HuH-7.5 (cell line): ENCODE measurements at places on chromosomes 1 and 21.

- DNase-seq: no peak
These were observed 288.4 kb upstream of the RGS18 start for GRCh38 chr1:191869790-191870312.

- DNase-seq: no peak
These were observed 32.3 kb upstream of the LRRC8C start for GRCh38 chr1:89600451-89601224.

DNA sequence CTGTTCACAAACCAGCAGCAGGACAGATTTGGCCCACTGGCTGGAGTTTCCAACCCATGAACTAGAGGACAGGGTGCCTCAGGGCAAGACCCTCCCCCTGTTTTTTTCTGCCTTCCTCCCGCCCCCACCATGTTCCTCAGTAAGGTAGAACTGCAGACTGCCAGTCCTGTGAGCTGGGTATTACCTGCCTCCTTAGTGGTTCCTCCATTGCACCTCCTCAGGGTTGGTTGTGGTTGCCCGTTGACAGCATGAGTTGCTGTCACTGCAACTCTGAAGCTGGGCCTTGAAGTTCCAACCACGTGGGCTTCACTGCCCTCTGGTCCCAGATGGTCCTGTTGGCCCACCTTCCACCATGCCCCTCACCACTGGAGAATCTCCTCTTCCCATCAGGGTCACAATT lies 28.8 kb downstream of the TENT5C start:
- DNase-seq: no peak

- no peak for DNase-seq
These were observed 135.5 kb downstream of the HIVEP3 start for GRCh38 chr1:41783189-41783639.

- DNase-seq: no peak
These were observed 496.9 kb upstream of the CAMK1G start for GRCh38 chr1:209086486-209087192.

- DNase-seq: no peak
These were observed 176.6 kb upstream of the DAB1 start for GRCh38 chr1:57600424-57600823.

GRCh38 chr1:26953374-26953773 lies 6.9 kb downstream of the KDF1 start:
- DNase-seq: no peak

- no peak for DNase-seq
These were observed 178.8 kb upstream of the NFIA start for GRCh38 chr1:60903591-60903990.

DNA sequence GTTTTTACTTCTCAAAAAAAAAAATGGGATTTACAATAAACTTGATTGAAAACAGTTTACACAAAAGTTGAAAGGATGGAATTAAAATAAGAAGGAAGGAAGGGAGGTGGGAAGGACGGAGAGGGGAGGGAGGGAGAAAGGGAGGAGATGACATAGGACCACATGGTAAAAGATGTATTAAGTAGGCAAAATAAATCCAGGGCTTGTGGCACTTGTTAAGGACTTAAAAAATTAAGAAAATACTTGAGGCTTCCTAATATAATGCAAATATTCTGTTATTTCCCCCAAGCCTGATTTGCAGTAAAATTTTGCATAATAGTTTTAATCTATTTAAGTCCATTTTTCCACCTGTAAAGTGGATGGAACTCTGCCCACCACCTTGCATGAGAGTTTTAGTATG lies 27.5 kb downstream of the SLC30A10 start:
- no peak for DNase-seq

DNA sequence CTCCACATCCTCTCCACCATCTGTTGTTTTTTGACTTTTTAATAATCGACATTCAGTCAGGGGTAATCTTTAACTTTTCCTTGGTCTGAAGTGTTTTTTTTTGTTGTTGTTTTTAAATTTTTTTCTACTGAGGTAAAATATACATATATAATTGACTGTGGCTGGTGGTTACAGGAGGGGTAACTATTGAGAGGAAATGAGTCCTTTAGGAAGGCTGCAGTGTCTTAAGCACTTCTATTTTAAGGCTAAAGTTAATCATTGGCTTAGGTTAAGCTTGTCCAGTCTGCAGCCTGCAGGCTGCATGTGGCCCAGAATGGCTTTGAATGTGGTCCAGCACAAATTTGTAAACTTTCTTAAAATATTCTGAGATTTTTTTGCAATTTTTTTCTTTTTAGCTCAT lies 172.5 kb downstream of the CTH start:
- no peak for DNase-seq

- DNase-seq: no peak
These were observed 58.8 kb downstream of the PUM1 start for GRCh38 chr1:31006747-31007146.

GRCh38 chr1:41582004-41582325 lies 97.5 kb upstream of the EDN2 start:
- no peak for DNase-seq

GRCh38 chr1:169202791-169203665 lies 96.5 kb downstream of the ATP1B1 start:
- no peak for DNase-seq
